ENCODE measurements at places on chromosomes 3 and 15.
A peak's percentile ranks its signal among the peaks of the same experiment; 100 is the strongest.

GRCh38 chr15:41558400-41559238 lies at the start of gene TYRO3:
TYRO3 (plus strand) TSS chr15:41559212; CDS start chr15:41559258, 46 bp downstream.
- DNase-seq, result peak; percentile 91

DNA sequence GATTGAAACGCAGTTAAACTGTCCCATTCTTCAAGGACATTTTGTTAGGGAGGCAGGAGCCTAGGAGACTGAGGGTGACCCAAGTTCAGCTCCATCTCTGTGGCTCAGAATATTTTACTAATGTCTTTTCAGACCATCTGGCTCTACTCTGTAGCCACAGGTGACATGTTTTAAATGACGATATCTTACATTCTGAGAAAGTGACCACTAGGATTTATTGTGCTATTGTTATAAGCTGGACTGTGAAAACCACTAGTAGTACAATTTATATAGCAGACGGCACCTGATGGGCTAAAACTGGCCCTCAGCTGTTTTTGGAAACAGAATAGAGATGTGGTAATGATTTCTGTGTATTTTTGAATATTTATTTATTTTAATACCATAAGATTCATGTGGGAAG lies 55.5 kb downstream of the MCF2L2 start:
- DNase-seq, result no peak

- no peak for DNase-seq
Observed at GRCh38 chr3:5275529-5275928, 88.0 kb downstream of the EDEM1 start.

GRCh38 chr3:12483872-12484197 lies 445 bp upstream of the TSEN2 start:
- no peak for DNase-seq

- DNase-seq, result no peak
Observed at GRCh38 chr3:17055374-17056276, 170.9 kb downstream of the PLCL2 start.

GRCh38 chr15:94036156-94036555 lies 195.2 kb upstream of the MCTP2 start:
- DNase-seq, result no peak

DNA sequence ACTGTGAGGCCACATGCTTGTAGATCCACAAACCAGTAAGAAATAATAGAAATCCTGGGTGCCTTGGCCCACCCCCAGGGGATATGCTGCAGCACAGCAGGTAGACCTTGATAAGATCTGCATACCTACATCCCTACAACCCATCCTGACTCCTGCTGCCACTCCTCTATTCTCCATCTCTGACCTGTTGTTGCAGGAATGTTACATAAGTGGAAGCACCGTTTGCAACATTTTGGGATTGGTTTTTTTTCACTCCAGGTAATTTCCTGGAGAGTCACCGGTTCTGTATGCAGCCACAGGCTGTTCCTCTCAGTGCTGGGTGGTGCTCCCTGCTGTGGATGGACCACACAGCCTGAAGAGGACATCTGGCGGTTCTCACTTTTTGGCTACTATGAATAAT lies 16.1 kb upstream of the CSPG5 start:
- DNase-seq, result no peak

DNA sequence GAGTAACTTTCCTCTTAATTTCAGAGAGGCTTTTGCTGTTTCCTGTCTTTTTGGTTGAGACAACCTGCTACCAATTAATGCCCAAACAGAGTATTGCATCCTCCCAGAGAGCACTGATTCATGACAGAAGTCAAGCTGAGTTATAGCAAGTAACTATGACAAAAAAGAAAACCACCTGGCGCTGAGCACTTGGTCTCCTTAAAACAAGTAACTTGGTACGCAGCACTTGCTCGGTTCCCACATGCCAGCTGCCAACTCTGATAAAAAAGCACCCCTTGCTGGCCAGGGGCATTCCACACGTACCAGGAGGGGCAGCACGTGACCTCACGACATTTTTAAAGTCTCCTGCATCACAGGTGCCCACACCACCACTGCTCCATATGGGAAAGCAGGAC lies 13.5 kb upstream of the MYO5C start:
- no peak for DNase-seq

DNA sequence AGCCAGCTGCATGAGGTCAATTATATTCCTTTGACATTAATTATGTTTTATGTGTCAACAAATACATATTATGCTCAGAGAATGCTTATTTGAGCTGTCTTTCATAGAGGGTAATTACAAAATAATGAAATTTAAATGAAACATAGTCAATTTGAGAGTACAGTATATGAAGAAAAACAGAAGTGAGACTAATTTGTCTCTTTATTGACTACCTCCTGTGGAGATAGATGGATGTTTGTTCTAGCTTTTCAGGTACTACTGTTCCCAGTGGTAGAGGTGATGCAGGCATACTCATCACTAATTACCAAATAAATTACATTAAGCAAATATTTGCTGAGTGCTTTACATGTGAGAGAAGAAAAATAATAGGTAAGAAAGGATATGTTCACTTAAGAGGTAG lies 1129.6 kb downstream of the OTOL1 start:
- no peak for DNase-seq

- no peak for DNase-seq
Observed at GRCh38 chr15:88028024-88028423, 228.5 kb downstream of the NTRK3 start.

- DNase-seq, result no peak
Observed at GRCh38 chr3:177307391-177307790, 110.1 kb upstream of the TBL1XR1 start.

- DNase-seq, result no peak
Observed at GRCh38 chr3:5463991-5464390, 276.5 kb downstream of the EDEM1 start.

GRCh38 chr15:57751177-57751800 lies 44.8 kb downstream of the POLR2M start:
- peak; percentile 71 for DNase-seq

GRCh38 chr3:197224034-197224444 lies 74.4 kb downstream of the DLG1 start:
- DNase-seq, result peak; percentile 77

DNA sequence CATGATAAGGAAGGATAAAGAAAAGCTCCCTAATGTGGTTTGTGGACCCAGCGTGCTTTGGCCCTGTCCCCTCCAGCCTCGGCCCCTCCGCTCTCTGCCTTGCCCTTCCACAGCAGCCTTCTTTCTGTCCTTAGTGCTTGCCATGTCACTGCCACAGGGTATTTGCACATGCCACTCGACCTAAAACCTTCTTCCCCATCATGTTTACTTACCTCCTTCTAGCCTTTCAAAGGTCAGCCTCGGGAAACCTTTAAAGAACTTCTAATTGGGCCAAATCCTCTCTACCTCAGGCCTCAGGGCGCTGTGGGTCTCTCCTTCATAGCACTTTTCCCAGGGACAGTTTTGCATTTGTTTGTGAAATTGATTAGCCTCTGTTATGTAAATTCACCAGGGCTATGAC lies 73.0 kb downstream of the SCN11A start:
- DNase-seq, result no peak

GRCh38 chr3:119778811-119779210 lies 3.1 kb upstream of the NR1I2 start:
- no peak for DNase-seq

- DNase-seq, result no peak
Observed at GRCh38 chr3:78858910-78859309, 908.9 kb downstream of the ROBO1 start.

- no peak for DNase-seq
Observed at GRCh38 chr3:58358092-58358491, 25.4 kb downstream of the PXK start.

- DNase-seq, result no peak
Observed at GRCh38 chr3:172036541-172037215, 2.7 kb upstream of the FNDC3B start.

DNA sequence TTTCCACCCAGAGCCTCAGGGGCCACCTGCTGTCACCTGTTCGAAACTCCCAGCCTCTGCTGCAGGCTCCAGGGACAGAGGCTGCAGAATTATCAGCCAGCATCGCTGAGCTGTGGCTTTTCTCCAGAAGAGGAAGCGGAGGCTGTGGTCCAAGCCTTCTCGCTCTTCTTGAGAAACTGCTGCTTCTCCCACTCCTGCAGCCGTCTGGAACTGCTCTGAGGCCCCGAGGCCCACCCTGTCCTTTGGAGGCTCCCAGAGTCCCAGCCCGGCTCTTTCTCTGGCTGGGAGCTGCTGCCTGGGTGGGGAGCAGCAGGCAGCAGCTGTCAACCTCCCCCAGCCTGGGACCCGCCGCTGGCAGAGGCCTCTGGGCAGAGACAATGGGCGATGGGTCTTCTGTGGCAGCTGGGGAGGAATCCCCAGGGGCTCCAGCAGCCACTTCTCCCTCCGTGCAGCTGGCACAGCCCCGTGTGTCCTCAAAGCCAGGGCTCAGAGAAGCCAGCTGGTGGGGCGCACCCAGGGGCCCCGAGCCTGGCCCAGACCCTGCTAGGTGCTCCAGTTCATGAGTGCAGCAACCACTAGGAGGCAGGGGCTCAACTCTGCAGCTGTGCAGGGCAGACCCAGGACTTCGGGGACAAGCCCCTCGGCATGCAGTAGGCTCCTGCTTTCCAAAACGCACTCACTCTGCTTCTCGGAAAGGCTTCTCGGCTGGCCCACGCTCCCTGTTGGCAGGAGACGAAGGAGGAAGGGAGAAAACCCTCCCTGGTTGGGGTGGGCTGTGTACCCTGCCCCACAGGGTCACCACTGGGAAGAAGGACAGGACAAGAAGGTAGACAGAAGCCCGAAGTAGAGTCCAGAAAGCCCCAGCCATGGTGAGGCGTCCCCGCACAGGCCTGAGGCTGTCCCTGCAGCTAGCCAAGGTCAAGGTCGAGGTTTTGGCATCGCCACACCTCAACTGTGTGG lies 49.9 kb upstream of the FURIN start:
- DNase-seq, result peak; percentile 27

- DNase-seq, result no peak
Observed at GRCh38 chr15:41043276-41043951, 72.7 kb downstream of the INO80 start.

- no peak for DNase-seq
Observed at GRCh38 chr3:30661098-30661873, 54.9 kb downstream of the TGFBR2 start.

DNA sequence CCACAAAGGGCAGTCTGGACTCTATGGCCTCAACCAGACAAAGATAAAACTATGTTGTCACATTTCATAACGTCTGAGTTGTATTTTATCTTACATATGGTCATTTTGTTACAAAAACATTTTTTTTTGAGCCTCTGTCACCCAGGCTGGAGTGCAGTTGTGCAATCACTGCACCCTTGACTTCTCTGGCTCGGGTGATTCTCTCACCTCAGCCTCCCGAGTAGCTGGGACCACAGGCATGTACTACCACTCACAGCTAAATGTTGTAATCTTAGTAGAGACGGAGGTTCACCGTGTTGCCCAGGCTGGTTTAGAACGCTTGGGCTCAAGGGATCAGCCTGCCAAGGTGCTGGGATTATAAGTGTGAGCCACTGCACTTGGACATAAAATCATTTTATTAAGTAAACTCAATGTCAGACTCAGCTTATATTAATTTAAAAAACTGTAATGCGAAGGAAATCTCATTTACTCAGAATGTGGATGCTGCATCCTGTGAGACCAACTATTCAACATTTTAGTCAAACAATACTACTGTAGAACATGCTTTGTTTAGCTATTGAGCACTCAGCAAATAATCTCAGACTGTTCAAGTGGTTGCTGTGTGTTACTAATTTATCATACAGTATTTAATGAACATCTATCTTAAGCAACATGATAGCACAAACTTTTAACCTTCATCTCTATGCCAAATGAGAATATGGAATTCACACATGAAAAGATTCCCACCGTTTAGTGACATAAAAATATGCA lies 209.2 kb downstream of the TBL1XR1 start:
- DNase-seq, result no peak

DNA sequence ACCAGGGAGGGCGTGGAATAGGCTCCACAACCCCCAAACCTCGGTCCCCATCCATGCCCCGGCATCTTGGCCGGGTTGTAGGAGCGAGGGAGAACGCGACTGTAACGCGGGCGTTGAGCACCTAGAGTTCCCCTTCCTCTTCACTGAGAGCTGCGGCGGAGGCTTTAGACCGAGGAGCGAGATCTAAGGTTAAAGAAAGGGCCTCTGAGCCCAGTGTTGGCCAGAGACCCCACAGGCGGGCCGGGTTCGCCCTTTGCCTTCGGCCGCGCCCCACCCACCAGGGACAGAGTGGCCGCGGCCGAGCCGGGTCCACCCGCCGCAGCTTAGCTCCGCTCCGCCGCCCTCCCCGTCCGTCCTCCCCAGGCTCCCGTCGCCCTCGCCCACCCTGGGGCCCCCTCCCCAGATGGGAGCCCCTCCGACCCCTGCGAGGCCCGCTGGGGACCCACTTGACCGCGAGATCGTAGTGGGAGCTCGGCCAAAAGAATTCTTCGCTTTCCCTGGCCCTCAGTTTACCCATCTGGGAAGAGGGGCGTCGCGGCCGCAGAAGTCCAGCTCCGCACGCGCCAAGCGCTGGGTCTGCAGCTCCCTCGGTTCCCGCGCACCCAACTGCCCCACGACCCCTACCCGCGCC lies 425 bp downstream of the ANPEP start:
- peak; percentile 31 for DNase-seq

GRCh38 chr3:11582191-11582968 lies 61.3 kb downstream of the VGLL4 start:
- peak; percentile 68 for DNase-seq

GRCh38 chr15:31326875-31327668 lies 437 bp downstream of the KLF13 start:
- DNase-seq, result peak; percentile 91

GRCh38 chr3:101300073-101300472 lies 20.3 kb downstream of the IMPG2 start:
- DNase-seq, result no peak

- no peak for DNase-seq
Observed at GRCh38 chr3:41296556-41296955, 97.3 kb downstream of the CTNNB1 start.

- DNase-seq, result no peak
Observed at GRCh38 chr3:125351814-125352456, 23.2 kb downstream of the ZNF148 start.

DNA sequence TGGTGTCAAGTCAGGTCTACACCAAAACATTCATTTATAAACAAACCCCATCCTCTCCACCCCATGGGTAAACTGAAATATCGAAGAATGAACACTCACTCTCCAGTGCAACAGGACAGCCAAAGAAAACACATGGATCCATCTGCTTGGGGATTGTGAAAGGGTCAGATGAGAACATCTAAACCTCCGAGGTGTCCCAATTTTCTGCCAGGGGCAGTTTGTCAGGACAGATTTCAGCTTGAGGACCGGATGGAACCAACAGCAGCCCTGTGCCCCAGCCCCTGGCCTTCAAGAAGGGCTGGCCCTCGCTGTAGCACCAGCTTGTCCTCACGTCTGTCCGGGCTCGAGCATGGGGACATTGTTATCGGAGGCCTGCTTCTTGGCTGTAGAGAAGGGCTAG lies 45.5 kb downstream of the PCSK6 start:
- DNase-seq, result no peak

DNA sequence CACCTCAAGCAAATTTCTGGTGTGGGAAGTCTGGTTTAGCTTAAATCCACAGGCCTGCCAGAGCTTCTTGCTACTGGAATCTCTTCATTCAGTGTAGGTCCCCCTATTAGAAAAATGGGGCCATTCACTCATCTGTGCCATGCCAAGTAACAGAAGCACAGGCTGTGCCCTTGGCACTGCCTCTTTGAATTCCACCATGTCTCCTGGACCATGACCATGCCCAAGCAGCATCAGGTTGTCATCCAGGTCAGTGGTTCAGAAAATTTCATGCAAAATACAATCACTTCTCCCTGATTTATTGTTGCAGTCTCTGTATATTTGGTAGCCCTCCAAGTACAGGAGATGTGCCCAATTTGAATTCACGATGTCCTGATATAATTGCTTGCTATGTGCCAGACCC lies 602.1 kb upstream of the ZNF385D start:
- no peak for DNase-seq

- DNase-seq, result peak; percentile 53
Observed at GRCh38 chr15:70111203-70112073, 13.7 kb upstream of the TLE3 start.

- DNase-seq, result peak; percentile 82
Observed at GRCh38 chr3:182241766-182242488, 530.2 kb downstream of the SOX2 start.
